Esophagus squamous epithelium (tissue), 5 donors: ENCODE measurements at places on chromosomes 16 and 17.

DNA sequence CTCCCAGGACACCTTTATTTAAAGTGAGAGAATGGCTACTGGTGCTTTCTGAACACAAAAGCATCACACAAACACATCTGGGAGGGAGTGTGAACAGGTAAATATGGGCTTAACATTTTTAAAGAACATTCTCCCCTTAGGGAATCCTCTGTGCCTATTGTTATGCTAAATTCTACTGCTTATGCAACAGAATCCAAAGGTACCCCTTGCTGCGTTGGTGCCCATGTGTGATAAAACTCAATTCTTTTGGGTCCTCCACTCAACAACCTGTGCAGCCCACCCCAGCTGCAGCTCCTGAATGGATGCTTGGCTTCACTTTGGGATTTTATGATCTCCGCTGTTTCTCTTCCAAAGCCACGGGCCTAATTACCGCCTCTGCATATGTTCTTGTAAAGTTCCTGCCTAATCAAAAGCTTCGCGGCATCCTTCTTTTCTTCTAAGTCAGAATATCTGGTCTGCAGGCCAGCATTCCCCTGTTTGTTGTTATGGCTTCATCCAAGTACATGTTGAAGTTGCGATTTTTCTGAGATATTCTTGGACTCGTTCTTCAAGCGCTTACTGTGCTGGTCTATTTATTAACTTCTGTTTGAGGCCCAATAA is 23.9 kb downstream of the RHBDL3 start:
- DNase-seq = no peak

GRCh38 chr16:65314627-65315008 is 192.8 kb upstream of the CDH11 start:
- no peak for DNase-seq

DNA sequence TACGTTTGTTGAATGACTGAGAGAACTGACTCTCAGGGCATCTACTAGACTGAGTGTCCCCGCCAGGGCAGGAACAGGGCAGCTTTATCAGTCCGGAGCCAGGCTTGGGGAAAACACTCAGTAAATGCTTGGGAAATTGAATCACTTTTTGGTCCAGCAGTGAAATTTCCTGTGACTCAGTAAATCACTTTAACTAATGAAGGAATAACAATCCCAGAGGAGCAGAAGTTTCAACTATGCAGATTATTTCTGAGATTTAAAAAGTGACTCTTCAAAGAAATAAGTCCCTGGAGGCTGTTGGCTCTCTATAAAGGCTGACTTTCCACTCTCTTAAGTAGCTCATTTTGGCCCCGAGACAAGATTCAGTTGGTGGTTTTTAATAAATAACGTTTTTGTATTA is 101.8 kb downstream of the FOXL1 start:
- DNase-seq = no peak

DNA sequence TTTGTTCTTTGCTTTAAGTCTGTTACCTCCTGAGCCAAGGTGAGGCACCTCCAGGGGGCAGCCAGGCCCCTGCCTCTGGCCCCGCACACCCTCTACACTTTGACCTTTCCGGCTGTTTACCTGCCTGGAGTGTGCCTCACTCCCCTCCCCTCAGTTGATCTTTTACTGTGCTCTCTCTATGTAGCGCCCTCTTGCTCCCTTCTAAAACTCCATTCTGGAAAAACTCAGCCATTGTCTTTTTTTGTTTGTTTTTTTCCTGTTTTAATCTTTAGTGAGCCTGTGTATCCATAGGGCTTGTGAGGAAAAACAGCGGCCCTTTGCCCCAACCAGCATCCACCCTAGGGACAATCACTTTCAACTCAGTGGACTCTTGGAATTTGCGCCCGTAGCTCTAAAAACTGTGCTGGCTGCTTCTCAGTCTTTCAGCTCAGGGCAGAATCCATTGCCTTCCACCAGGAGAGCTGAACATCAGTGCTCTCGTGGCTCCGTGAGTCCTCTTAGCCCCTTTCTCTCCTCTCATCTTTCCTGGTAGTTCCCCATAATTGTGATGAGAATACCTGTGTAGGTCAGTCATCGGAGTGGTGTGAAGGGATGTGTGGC is 4.3 kb downstream of the AMDHD2 start:
- DNase-seq = no peak

DNA sequence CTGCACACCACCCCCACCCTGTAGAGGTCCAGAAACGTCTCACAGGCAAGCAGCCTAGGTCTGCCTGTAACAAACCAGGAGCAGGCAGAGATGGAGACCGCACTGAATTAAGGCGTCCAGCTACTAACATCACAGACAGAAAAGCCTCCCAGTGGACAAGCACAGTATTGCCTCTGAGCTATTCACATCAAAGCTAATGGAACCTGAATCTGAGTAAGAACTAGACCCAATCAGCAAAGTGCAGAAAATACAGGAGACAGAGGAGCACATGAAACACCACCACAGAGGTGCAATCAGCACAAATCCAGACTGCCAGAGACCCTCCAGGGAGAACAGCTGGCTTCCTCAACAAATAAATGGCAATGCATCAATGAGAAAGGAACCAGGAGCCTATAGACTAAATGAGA is 22.2 kb upstream of the PEMT start:
- DNase-seq = no peak

- no peak for DNase-seq
Observed at GRCh38 chr17:4899341-4900230, at the start of gene C17orf107. TSS of gene C17orf107 (plus strand) at chr17:4899536. CDS start at chr17:4899763, 227 bp downstream.

DNA sequence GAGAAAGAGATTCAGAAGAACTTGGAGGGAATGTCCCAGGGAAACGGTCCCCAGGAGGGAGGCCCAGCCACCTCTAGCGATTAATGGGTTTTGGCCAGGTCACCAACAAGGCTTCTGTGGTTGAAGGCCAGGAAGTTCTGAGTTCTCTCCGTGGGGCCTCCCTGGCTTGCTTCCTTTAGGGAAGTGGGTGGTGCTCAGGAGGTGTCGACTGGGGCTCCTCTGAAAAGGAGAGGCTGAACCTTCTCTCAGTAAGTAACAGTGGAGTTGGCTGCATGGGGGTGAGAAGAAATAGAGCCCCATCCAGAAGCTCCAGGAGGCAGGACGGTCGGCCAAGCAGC is 77.1 kb upstream of the GSE1 start:
- no peak for DNase-seq

DNA sequence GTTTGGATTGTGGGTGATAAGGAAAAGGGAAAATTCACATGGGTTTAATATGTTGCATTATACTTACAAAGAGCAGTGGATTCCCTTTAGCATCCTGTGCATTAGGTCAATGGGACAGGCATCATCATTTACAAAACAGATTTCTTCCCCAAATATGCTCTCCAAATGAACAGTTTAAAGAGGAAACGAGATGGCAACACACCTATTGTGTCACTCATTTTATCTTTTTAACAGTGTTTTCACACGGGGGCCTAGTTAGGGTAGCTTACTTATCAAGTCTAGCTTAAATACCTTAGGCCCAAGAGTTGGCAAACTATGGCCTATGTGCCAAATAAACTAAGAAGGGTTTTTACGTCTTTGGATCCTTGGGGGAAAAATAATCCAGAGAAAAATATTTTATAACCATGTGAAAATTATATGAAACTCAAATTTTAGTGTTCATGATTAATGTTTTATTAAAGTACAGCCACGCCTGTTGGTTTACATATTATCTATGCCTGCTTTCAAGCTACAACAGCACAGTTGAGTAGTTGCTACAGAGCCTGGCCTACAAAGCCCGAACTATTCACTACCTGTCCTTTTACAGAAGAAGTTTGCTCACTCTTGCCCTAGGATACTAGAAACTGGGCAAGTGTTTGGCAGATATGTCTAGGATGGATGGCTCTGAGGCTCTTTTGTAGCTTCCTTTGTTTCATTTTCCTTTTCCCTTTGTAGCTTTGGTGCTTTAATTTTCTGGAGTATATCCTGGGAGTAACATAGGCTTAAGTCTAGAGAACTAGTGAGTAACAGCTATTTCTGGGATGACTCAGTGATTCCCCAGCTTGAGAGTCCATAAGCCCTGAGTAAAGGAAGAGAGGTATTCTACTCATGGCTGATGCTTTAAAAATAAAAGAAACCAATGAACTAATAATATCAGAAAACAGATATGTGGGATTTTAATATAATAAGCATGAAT is 12.4 kb downstream of the NUP93 start:
- DNase-seq = no peak

DNA sequence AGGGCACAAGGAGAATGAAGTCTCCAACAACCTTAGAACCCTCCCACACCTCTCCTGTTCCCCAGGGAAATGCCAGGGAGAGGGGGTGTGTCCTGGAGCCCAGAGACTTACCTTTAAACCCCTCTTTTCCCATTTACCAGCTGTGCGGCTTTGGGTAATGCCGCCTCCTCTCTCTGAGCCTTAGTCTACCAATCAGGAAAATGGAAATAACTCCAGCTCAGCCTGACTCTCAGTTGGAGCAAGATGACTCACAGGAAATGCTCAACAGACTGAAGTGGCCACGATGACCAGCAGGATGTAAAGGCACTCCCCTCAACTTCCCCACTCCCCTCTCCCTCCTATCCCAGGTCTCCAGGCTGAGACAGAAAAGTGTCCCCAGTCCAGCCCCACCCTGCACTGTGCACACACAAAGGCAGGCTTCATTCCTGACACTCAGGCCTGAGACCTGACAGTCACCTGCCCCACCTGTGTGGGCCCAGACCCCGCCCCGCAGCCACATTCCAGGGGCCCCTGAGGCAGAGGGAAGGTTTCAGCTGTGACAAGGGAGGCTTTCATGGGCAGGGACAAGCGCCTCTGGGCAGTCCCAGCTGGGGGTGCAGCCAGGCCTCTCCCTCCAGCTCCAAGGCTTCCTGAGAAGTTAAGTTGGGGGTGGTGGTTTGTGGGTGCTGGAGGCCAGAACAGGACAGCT is 3.0 kb upstream of the KRT15 start:
- no peak for DNase-seq

DNA sequence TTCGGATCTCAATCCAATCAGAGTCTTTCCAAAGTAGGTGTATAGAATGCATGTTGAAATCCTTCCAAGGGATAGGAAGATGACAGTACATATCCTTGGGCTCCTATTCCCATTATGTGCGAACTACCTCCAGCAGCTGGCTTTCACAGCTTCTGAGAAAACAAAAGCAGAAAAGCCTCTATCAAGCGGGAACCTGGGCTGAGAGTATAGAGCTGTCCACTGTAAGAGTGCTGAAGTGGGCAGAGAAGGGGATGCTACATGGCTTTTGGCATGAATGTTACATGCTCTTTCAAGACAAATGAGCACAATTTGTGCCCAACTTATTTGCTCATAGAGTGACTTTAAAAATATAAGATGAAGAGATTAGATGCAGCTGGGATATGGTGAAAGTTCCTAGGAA is 993.5 kb downstream of the CDH8 start:
- DNase-seq = no peak

- DNase-seq = no peak
Observed at GRCh38 chr17:1713878-1714426, 3.8 kb upstream of the TLCD2 start.

DNA sequence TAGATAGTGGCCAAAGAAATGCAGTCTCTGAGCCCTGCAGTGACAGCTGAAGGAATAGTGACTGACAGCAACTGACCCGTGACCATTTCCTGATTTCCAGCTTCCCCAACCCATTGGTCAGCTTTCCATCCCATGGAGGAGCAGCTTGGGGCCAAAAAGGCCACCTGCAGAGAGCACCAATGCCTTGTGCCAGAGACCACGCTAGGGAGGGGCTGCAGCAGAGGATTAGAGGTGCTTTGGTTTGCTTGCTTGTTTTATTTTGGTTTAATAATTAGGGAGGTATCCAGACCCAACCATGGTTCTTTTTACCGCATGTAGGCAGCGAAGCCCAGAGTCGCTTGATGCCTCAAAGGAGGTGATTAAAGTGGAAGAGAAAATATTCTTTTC is 61.3 kb upstream of the SIAH1 start:
- DNase-seq = no peak

DNA sequence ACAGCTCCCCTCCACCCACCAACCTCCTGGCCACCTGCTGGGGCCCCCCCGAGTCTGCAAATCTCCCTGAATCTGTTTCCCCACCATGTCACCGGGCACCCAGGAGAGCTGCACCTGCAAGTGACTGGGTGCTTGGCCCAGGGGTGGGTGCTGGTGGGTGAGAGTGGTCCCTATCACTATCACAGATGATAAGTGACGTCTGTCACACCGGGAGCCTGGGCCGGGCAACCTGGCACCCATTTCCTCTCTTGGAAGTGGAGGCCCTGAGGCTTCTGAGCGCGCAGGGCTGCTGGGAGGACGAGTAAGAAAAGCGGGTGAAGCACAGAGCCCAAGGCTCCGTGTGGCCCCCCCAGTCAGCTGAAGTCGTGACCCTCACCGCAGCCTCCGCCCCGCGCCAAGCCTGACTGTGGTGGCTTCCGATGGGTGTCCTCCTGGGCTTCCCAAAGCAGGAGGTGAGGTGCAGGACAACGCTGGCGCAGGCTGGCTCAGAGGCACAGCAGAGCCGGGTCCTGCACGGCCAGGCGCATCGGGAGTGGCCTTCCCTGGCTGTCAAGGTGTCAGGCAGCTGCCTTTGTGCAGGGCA is 21.0 kb upstream of the ACSF3 start:
- DNase-seq = no peak

DNA sequence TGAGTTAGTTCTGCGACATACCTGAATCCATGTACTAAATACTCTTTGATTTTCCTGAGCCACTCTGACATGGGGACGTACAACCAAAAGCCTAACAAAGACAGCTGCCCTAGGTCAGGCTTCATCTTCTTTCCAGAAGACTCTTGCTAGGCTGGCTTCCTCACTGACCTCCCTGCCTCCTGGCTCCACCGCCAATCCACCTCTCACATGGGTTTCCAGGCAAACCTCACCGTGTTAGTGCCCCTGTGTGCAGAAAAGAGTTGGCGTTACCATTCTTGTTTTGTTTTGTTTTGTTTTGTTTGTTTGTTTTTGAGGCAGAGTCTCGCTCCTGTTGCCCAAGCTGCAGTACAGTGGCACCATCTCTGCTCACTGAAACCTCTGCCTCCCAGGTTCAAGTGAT is 135.3 kb downstream of the WSCD1 start:
- DNase-seq = no peak

- no peak for DNase-seq
Observed at GRCh38 chr16:67941469-67942199, 2.3 kb downstream of the LCAT start.

DNA sequence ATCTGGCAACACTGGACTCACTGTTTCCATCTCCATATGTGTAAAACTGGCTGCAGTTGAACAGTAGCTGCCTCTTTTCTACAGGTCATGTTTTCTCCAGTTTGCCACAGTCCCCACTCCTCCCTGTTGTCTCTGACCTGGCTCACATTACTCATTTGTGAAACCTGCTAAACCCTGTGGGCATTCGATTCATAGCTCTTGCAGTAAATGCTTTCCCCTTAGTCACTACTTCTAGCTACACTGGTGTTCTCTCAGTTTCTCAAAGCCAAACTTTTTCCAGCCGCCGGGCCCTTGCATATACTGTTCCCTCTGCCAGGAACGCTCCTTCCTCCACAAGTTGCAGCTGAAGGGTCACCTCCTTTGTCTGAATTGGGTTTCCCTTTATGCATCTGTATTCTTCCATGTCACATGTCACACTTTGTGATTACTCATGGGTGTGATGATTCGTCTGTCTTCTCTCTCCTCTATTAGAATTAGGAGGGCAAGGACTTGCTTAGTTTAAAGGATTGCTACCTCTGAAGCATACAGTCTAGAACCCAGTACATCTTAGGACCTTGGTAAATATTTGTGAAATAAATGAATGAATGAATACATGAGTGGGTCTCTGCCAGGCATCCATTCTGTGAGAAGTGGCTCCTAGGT is 15.0 kb upstream of the MT4 start:
- DNase-seq = no peak

GRCh38 chr17:41153856-41154255 is 4.2 kb upstream of the KRTAP4-5 start:
- DNase-seq = no peak
